Uterus (tissue), 4 donors: ENCODE measurements at places on chromosomes 2 and 18. TPM values are rescaled to one million over a fixed set of nuclear protein-coding genes. Genes with fewer than 3 reads are reported as not detected.

The OSR1 gene
- total RNA-seq: 16.4 TPM

The SERPINB12 gene
- not detected for total RNA-seq

The LBH gene
- total RNA-seq: 93.5 TPM

The KCNIP3 gene
- 18.3 TPM for total RNA-seq

The COPS7B gene
- 28.4 TPM for total RNA-seq

The RAD51AP2 gene
- not detected for total RNA-seq

The HOXD12 gene
- not detected for total RNA-seq

The PPP1R1C gene
- total RNA-seq: not detected

The MC4R gene
- total RNA-seq: 0.41 TPM

The CD8B2 gene
- total RNA-seq: not detected

The LIPG gene
- total RNA-seq: not detected

The APCDD1 gene
- total RNA-seq: 115 TPM

The IL36RN gene
- total RNA-seq: not detected

The SATB2 gene
- total RNA-seq: 1.9 TPM

The AQP12A gene
- total RNA-seq: not detected
